ENCODE measurements at places on chromosomes 5 and 9.

- DNase-seq, result no peak
Observed at GRCh38 chr5:172164769-172165212, 23.2 kb downstream of the STK10 start.

DNA sequence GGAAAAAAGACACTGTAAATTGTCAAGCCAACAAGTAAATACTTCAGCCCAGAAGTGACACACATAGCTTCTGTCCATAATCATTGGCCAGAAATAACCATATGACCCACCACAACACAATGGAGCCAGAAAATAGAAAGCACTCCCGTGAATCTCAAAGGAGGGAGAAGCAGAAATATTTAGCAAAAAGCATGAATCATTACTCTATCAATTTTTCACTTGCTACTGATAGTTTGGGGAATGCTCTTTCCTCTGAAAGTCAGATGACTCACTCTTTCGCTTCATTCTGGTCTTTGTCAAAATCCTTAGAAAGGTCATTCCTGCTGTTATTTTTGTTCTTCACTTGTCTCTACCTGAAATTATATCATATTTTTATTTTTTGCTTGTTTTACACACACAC is 312.6 kb downstream of the TMEM232 start:
- DNase-seq, result no peak

DNA sequence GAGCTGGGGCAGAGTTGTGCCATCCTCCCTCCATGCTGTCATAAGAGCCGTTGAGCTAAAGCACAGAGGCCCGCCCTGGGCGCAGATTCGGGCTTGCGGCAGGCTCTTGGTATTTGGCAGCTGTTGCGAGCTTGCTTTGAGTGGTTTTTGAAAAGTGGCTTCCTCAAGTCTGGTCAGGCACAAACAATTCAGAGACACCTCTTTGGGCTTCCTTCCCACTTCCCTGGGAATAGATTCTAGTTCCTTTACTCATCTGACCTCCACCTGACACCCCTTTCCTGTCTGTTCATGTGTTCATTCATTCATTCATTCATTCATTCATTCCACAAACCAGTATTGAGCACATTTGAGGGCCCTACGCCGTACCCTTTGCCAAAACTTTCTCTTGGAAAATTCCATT is 27.4 kb downstream of the NCS1 start:
- DNase-seq, result no peak

DNA sequence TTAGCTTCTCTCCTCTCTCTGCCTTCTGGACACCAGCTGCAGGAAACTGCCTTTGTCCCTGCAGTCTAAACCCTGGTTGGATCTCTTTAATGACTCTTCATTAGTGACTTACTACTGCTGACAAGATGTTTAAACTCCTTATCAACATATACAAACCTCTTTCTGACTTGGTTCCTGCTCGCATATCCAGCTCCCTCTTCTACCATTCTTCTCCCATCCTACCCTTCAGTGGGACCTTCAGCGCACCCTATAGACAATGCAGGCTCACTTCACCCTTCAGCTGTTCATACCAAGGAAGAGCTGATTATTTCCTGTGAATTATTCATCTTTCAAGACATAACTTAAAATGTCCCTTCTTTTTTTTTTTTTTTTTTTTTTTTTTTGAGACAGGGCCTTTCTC is 436.5 kb downstream of the KIAA0825 start:
- no peak for DNase-seq

DNA sequence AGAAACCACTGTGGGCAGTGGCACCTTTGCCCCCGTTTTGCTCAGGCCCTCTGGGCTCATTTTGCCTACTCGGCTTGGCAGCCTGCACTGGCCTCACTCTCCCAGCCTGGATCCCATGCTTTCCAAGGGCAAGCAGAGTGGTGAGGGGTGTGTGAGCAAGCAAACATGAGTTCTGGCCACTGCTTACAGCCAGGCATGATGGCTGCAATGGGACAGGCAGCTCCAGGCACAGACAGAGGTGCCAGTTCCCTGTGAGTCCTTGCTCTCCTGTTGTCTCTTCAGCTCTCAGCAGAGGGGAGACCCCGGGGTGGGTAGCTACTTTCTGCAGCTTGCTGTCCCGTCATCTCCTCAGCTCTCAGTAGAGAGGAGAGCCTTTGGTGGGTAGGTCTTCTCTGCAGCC is 35.2 kb upstream of the TYRP1 start:
- no peak for DNase-seq

- DNase-seq, result no peak
Observed at GRCh38 chr5:9549941-9550340, 4.1 kb upstream of the SEMA5A start.

- DNase-seq, result no peak
Observed at GRCh38 chr9:138028596-138028995, 151.0 kb downstream of the CACNA1B start.

DNA sequence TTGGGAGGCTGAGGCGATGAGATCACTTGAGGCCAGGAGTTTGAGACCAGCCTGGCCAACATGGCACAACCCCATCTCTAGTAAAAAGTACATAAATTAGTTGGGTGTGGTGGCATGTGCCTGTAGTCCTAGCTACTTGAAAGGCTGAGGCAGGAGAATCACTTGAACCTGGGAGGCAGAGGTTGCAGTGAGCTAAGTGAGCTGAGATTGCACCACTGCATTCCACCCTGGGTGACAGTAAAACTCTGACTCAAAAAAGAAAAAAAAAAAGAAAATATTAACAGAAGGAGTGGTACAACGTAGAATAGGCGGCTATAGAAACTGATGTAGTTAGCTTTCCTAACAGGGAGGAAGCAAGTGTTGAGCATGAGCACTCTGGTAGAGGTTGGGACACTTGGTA is 59.9 kb downstream of the PBX3 start:
- DNase-seq, result no peak

DNA sequence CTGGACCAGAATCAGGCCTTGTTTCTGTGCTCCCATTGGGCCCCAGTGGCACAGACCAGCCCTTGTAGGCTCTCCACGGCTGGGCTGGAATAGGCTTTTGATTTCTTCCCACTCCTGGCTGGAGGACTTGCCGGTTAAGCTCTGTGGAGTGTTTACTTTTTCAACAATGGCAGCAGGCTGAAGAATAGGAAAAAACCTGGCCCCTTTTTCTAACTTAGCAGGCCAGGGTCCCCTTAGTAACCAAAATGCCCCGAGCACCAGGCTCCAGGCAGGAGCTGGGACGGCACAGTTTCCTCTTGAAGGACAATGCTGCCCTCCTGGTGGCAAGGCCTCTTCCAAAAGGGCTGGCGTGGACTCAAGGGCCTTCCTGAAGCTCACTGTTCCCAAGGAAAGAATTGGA is 230.3 kb downstream of the CRB2 start:
- DNase-seq, result no peak

DNA sequence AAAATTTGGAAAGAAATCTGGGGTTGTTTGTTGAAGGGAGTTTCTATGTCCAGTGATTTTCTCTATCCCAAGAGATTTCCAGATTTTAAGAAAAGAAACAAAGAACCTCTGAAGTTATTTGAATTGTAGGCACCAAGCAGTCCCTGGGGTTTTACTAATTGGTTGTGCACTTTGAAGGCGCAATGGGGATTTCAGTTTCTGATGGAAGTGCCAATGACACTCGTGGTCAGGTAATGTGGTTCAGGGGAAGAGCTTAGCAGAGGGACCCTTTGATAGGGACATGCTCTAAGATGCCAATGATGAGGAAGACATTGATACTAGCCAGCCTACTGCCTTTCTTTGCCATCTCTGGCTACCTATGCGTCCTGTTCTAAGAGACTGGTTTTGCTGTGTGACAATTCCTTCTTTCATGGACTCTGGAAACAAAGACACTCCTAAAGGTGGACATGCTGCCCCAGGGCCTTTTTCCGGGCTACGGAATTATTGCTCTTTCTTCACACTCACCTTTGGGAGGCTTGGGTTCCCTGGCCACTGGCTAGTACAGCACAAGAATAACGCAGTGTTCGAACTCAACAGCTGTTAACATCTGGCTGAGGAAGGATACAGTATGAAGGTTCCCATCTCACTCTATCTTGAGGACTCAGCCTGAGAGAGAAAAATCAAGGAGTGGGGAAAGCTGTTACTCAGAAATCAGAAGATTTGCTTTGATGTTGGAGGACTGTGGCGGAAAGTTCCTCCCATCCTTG is 6.9 kb upstream of the TRAF1 start:
- no peak for DNase-seq

DNA sequence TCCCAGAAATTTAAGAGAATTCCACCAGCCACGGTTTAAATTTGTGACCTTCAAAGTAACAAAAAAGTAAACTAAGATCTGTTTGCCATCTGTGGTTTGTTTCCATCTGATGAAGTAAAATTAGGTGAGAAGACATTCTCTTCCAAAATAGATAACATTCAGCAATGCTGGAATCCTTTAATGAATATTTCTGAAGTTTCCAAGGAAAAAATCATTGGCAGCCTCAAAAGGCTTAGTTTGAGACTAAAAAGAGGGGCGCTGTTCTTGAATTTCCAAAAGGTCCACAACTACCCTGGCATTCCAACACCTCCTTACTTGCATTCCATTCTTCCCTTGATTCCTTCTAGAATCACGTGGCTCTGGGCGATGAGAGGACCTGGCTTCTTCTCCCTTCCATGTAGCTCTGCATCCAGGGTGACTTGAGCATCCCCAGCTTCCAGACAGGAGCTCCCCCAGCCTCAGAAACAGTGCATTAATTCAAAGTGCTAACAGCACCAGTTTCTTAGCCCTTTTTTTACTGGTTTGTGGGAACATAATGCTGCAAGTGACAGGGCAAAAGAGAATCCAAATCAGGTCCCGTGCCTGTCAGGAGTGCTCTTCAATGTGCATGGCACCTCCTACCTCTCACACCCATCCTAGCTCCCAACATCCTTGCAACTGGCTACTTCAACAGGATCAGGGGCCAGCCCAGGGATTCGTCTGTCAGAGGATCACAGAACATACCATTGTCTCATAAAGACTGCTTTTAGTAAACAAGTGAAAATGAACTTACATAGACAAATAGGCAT is 191.5 kb upstream of the S1PR3 start:
- no peak for DNase-seq

- DNase-seq, result no peak
Observed at GRCh38 chr9:132986114-132986513, 7.6 kb downstream of the GFI1B start.

DNA sequence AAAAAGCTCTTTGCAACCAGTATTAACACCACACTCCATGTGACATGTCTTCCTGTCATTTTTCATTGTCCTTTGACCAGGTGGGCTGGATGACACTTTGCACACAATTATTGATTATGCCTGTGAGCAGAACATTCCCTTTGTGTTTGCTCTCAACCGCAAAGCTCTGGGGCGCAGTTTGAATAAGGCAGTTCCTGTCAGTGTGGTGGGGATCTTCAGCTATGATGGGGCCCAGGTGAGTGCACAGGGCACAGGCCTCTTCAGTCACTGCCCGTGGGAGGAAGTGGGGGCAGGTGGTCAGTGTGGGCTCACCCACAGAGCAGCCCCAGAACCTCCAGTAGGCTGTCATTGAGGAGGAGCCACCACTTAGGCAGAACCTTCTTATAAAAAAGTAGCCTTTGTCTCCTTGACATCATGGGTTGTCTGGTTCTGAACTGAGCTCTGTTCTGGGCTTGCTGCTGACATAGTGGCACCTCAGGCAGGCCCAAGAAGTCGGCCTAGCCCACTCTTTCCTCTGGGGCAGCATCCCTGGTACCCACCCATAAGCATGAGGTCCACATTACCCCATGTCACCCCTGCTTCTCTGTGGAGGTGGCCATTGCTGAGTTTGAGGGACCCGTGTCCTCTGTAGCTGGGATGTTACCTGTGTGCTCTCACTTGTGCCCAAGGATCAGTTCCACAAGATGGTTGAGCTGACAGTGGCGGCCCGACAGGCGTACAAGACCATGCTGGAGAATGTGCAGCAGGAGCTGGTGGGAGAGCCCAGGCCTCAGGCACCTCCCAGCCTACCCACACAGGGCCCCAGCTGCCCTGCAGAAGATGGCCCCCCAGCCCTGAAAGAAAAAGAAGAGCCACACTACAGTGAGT is 39.3 kb downstream of the SECISBP2 start:
- no peak for DNase-seq

DNA sequence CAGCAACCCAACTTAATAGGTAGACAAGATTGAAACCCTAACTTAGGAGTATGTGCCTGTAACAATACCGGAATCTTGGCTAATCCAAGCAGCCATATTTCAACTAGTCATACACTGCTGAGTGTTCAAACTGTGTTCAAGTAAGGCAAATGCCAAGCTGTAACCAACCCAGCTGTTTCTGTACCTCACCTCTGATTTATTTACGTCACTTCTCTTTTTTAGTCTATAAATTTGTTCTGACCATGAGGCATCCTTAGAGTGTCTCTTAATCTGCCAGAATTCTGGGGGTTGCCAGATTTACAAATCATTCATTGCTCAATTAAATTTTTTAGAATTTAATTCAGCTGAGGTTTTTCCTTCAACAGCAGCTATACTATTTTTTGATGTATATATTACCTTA is 723.2 kb downstream of the CDH18 start:
- DNase-seq, result no peak

DNA sequence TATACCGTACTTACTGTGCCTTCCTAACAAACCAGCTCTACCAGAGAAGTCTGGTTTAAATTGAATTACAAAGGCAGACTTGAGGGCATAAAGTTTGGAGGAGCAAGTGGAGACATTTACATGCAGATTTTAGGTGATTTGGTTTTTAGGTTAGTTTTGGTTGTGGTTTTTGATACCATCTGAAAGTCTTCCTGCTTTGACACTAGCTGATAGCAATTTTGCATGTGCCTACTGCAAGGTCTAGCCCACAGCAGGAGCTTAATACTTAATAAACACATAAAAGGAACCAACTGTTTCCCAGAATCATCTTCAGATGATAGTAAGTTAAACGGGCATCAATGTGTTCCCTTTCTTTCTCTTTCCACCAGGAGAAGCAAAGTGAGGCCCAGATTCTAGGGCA is 3.4 kb upstream of the ESM1 start:
- DNase-seq, result no peak

DNA sequence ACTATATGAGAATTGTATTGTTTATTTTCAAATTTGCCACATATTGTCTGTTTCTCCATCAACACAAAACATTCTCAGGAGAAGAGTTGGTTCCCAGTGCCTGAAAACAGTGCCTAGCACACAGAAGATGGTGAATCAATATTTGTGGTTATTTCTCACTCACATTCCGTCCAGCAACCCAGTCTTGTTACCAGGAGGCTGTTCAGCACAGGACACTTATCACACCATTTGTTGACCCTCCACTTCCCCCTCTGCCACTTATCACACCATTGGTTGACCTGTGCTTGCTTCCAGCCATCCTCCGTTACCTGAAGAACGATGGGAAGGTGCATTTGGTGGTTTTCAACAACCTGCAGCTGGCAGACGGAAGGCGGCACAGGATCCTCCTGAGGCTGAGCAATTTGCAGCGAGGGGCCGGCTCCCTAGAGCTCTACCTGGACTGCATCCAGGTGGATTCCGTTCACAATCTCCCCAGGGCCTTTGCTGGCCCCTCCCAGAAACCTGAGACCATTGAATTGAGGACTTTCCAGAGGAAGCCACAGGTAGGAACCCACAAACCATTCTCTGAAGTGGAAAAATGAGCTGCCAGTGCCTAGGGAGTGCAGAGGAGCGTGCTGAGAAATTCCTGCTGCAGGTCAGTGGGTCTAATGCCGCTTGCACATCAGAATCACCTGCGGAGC is 20.5 kb downstream of the THBS4 start:
- DNase-seq, result no peak

DNA sequence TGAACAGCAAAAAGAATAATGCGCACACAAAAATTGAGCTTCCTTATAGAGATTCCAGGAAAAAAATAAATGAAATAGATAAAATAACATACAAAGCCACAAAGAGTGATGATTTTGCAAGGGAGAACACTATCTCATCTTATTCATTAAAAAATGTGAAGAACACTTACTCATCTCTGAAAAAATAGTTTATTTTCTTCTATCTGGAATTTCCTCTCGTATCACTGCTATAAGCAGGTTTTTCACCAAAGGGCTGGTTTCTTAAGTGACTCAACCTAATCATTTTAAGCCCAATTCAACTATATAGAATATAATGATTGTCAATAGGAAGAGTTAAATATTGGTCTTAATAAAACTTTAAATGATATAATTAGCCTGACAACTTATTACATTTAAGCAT is 504.9 kb downstream of the NR2F1-AS1 start:
- DNase-seq, result no peak

Data from inflammatory macrophage treated with lipopolysaccharide for 4 hours (primary cell).